ENCODE measurements at places on chromosomes 4 and X.

GRCh38 chrX:44962944-44963343 lies 90.0 kb downstream of the KDM6A start:
- DNase-seq, result no peak

DNA sequence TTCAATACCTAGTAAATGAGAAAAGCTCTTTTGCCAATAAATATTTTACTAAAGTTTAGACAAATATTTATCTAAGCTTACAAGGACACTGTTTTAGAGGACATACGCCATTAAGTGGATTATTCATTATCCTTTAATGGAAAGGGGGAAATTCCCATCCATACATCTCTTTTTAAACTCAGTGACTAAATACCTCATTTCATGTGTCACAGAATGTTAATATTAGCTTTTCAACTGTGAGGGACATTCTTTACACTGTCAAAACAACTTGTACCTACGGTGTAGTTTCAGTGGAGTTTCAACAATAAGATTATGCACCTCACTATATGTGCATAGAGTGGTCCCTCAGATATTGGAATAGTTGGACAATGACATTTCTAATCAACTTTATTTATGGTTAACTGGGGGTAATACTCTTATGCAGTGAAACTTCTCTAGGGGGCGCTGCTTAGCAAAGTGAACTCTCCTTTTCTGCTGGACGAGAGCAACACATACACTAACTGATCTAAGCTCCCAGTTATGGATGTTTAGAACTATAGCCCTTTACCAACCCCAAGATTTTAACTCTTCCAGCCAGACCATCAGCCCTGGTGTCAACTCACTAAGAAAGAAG lies 9.7 kb downstream of the HS6ST2 start:
- no peak for DNase-seq

GRCh38 chrX:135384161-135384836 lies 37.4 kb upstream of the SMIM10L2A start:
- no peak for DNase-seq

- DNase-seq, result no peak
Observed at GRCh38 chr4:184536065-184536880, 61.9 kb upstream of the IRF2 start.

DNA sequence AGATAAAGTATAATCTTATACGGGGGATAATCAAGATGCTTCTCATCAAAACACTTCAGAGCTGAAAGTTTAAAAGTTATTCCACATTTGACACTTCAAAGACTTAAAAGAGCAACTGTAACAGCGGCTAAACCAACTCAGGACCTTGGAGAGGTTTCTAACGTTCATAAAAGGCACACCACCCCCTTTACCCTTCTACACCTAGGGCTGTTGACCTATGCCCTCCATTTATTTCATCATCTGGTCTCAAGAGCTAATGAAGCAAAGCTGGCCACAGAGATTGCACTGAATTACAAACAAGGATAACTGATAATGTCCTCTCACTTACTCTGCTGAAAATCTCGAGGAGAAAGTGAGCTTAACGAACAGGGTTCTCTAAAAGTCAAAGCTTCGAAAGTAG lies 1.1 kb upstream of the RPS6KA6 start:
- no peak for DNase-seq

GRCh38 chr4:156971165-156971675 lies 379 bp downstream of the PDGFC start:
- no peak for DNase-seq

DNA sequence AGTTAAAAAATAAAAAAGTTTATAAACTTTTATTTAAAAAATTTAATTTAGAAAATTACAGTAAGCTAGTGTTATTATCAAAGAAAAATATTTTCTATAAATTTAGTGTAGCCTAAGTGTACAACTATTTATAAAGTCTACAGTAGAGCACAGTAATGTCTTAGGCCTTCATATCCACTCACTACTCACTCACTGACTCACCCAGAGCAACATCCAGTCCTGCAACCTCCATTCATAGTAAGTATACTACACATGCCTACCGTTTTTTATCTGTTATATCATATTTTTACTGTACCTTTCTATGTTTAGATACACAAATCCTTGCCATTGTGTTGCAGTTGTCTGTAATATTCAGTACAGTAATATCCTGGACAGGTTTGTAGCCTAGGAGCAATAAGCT lies 129.0 kb upstream of the FAM47B start:
- DNase-seq, result no peak
